ENCODE measurements at places on chromosomes 16 and 17.

- DNase-seq, result no peak
Observed at GRCh38 chr17:56807723-56808122, 26.0 kb downstream of the C17orf67 start.

DNA sequence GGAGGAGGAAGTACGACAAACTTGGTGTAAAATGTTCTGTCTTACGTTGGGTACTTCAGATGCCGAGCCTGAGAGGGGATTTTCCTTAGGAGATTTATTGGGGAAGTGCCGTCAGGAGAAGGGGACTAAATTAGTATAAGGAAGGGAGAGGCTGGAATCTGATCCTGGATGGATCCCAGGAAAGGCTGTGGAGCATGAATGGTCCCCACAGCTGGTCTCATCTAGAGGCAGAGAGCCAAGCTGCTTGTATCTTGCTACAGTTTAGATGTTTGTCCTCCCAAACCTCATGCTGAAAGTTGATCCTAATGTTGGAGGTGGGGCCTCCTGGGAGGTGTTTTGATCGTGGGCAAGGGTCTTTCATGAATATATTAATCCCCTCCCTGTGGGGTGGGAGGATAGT is 798.4 kb upstream of the EEF2KMT start:
- DNase-seq, result no peak

- DNase-seq, result no peak
Observed at GRCh38 chr16:71847096-71847495, 1.3 kb downstream of the ATXN1L start.

GRCh38 chr17:8005357-8005756 is 2.9 kb downstream of the GUCY2D start:
- DNase-seq, result no peak

Measured in GM06990 (cell line).